ENCODE measurements at places on chromosomes 7 and 10. TPM values are rescaled to one million over a fixed set of nuclear protein-coding genes. Genes with fewer than 3 reads are reported as not detected.
A peak's percentile ranks its signal among the peaks of the same experiment; 100 is the strongest.

DNA sequence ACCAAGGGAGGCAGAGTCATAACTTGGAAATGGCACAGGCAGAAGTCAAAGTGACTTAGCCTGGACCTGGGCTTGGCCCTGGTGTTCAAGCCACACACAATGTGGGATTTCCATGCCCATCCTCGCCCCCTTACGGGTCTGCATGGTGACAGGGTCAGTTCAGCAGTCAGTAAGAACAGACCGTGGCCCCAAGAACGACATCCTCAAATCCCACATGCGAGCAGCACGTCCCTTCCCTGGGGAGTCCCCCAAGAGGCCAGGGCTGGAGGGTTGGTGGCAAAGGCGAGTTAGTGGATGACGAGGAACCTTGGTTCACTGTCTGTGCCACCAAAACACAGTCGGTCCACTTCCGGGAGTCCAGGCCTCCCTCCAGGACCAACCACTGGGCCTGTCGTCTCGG is 93.3 kb upstream of the MGMT start:
- H3K36me3 ChIP-seq, result no peaks in the 10 kb centered on the region
- no peaks in the 10 kb centered on the region for H3K4me1 ChIP-seq
- DNase-seq, result no peak
- H3K4me3 ChIP-seq, result no peak overlapping the region
- no peaks in the 10 kb centered on the region for H3K27me3 ChIP-seq

GRCh38 chr7:21089653-21090052 is 303.0 kb upstream of the SP8 start:
- no peak overlapping the region for H3K27ac ChIP-seq
- H3K36me3 ChIP-seq, result no peaks in the 10 kb centered on the region
- no peak overlapping the region for H3K4me3 ChIP-seq
- no peaks in the 10 kb centered on the region for H3K27me3 ChIP-seq

DNA sequence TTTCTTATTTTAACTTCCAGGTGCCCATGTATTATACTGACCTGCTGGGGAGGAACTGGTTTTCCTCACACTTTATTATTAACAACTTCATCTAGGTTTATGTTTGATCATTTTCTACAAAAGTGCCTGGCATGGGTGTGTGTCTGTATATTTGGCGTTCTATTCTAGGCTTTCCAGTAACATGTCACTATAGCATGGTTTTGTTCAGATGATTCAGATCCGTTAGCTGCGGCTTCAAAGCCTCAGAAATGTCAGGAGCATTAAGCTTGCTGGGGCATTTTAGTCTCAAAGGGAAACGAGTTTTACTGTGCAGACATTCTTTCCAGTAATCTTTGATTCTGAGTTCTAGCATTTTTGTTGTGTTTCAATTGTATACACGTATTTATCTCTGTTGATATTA is 2.3 kb downstream of the INPP5A start:
- no peaks in the 10 kb centered on the region for H3K27me3 ChIP-seq
- no peak overlapping the region for H3K4me3 ChIP-seq
- no peaks in the 10 kb centered on the region for H3K36me3 ChIP-seq
- H3K27ac ChIP-seq, result no peak overlapping the region
- DNase-seq, result no peak

GRCh38 chr7:97971120-97971989 is 18.6 kb downstream of the OCM2 start:
- peaks cover 4% of the 10 kb centered on the region for H3K4me1 ChIP-seq
- peak overlapping the region; percentile 90 for H3K4me3 ChIP-seq
- peak; percentile 34 for DNase-seq

GRCh38 chr7:125396466-125397151 is 467.0 kb upstream of the POT1 start:
- no peak overlapping the region for H3K4me3 ChIP-seq
- DNase-seq, result no peak
- no peaks in the 10 kb centered on the region for H3K27me3 ChIP-seq
- no peaks in the 10 kb centered on the region for H3K4me1 ChIP-seq

DNA sequence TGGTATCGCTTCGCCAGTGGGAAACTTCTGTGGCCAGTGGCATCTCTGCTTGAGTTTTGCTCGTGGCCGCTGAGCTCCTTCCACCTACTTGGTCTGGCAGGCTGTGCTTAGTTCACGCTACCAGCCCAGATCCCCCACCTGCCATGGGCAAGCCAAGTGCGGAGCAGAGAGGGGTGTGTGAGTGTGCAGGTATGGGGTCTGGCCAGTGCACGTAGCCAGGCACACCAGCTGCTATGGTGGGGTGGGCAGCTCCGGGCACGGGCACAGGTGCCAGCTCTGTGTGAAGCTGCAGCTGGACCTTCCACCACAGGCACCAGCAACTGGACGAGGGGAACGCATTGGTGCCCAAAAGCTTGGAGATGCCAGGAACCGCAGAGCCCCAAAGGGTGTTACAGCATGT is 56.5 kb downstream of the ZNF777 start:
- H3K27me3 ChIP-seq, result no peaks in the 10 kb centered on the region
- H3K36me3 ChIP-seq, result no peaks in the 10 kb centered on the region
- no peak overlapping the region for H3K4me3 ChIP-seq
- H3K4me1 ChIP-seq, result no peaks in the 10 kb centered on the region
- H3K27ac ChIP-seq, result no peak overlapping the region

GRCh38 chr10:13349463-13350274 is 1.6 kb upstream of the SEPHS1 start:
- H3K4me1 ChIP-seq, result peaks cover 32% of the 10 kb centered on the region
- peak overlapping the region; percentile 81 for H3K4me3 ChIP-seq
- peak overlapping the region; percentile 93 for H3K27ac ChIP-seq
- no peaks in the 10 kb centered on the region for H3K36me3 ChIP-seq

GRCh38 chr7:35691827-35692307 is 3.1 kb downstream of the HERPUD2 start:
- no peak overlapping the region for H3K4me3 ChIP-seq
- no peak for DNase-seq
- H3K36me3 ChIP-seq, result no peaks in the 10 kb centered on the region
- no peak overlapping the region for H3K27ac ChIP-seq
- H3K27me3 ChIP-seq, result no peaks in the 10 kb centered on the region
- H3K4me1 ChIP-seq, result peaks cover 55% of the 10 kb centered on the region

DNA sequence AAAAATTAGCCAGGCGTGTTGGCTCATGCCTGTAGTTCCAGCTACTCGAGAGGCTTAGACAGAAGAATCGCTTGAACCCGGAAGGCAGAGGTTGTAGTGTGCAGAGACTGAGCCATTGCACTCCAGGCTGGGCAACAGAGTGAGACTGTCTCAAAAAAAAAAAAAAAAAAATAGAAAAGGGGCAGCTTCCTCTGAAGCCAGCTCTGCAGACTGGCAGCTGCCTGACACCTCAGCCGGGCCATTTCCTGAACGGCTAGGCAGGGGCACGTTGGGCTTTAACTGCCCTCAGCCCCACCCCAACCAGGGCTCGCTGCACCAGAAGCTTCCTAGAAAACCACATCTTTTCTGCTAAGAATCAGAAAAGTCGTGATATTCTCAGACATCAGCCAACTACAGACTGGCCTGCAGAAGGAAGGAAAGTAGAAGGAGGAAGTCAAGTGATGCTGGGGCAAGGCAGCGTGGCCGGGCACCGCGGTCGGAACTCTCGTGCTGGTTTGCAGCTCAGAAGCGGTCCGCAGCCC is 38.0 kb downstream of the PRKAG2 start:
- no peak for DNase-seq
- H3K27ac ChIP-seq, result no peak overlapping the region
- H3K36me3 ChIP-seq, result no peaks in the 10 kb centered on the region
- no peak overlapping the region for H3K4me3 ChIP-seq

GRCh38 chr7:65953001-65953720 is 28.9 kb downstream of the GUSB start:
- H3K4me1 ChIP-seq, result peaks cover 9% of the 10 kb centered on the region
- peak overlapping the region; percentile 85 for H3K27ac ChIP-seq
- no peak overlapping the region for H3K4me3 ChIP-seq
- H3K27me3 ChIP-seq, result no peaks in the 10 kb centered on the region
- H3K36me3 ChIP-seq, result no peaks in the 10 kb centered on the region

DNA sequence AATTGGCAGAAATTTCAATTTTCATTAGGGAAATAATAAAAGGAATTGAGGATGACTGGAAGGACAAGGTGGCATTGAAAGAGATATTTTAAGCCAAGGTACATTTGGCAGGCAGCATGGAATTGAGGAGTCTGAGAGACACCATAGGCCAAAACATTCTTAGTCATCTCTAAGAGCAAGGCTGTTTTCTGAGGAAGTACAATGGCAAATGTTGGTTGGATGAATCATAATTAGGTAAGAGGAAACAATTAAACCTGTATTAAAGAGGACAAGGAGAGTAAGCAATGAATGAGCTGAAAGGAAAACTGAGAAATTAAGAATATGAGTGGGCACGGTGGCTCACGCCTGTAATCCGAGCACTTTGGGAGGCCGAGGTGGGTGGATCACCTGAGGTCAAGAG is 86.3 kb downstream of the MRPL32 start:
- no peaks in the 10 kb centered on the region for H3K27me3 ChIP-seq
- H3K27ac ChIP-seq, result no peak overlapping the region
- no peak for DNase-seq

DNA sequence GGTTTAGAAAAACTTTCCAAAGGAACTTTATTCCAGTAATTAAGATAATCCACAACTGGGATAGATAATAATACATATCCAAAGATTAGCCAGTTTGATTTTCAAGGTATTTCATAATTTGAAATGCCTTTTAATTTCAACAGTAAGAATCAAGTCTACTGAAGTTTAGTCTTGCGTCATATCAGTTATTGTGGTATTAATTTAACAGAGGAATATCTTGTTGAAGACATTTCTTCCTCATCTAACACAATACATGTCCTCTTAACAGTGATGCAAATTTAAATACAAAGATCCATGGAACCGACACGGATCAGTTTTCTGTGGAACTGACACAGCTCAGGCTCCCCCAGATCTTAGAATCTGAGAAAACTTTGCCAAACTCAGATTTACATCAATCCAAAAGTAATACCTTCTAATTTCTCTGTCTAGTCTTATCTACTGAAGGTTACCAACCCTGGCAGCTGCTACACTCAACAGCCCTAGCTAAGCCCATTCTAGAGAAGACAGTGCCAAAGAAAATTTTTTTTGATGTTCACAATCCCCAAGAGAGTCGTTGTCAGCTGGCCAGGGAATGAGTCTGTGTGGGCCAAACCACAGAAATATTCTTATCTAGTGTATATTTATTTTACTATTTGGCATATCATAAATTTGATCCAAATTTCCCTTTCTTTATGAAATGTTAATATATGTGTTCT is 365.2 kb upstream of the MEOX2 start:
- H3K27ac ChIP-seq, result no peak overlapping the region
- H3K27me3 ChIP-seq, result no peaks in the 10 kb centered on the region
- no peaks in the 10 kb centered on the region for H3K36me3 ChIP-seq
- no peaks in the 10 kb centered on the region for H3K4me1 ChIP-seq
- H3K4me3 ChIP-seq, result no peak overlapping the region

DNA sequence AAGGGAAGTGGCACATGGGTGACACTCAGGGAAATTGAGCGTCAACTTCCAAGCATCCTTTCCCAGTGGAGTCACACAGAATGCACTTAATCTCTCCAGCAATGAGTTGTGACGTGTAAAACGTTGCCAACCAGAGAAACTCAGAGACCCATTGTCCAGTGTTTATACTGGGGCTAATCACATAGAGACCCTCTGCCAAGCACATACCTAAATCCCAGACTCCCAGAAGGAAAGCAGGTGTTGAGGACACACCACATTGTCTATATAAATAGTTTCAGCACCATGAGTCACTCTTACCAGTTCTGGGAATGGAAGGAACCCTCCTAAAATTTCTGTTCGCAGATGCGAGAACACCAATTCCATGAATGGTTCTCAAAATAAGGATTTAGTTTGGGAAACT is 76.4 kb upstream of the BET1 start:
- no peaks in the 10 kb centered on the region for H3K4me1 ChIP-seq
- H3K36me3 ChIP-seq, result no peaks in the 10 kb centered on the region
- no peak overlapping the region for H3K4me3 ChIP-seq
- no peak for DNase-seq
- no peaks in the 10 kb centered on the region for H3K27me3 ChIP-seq
- no peak overlapping the region for H3K27ac ChIP-seq

- no peak overlapping the region for H3K4me3 ChIP-seq
- DNase-seq, result no peak
- peaks cover 6% of the 10 kb centered on the region for H3K36me3 ChIP-seq
- no peaks in the 10 kb centered on the region for H3K27me3 ChIP-seq
- no peaks in the 10 kb centered on the region for H3K4me1 ChIP-seq
Observed at GRCh38 chr10:13743101-13743693, 156.4 kb downstream of the PRPF18 start.

DNA sequence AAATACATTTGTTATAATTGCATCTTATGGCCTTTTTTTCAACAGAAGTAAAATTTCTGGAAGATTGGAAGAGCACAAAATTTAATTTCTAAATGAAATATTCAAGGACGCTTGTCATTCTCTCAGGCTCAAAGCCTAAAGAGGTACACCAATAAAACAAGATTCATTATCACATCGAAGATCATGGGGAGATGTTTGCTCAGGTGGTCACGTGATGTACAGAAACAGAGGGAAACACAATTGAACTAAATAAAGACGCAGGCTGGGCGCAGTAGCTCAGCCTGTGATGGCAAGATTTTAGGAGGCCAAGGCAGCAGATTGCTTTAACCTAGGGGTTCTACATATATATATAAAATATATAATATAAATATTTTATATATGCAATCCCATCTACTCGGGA is 37.3 kb upstream of the TMEM254 start:
- no peaks in the 10 kb centered on the region for H3K36me3 ChIP-seq
- no peaks in the 10 kb centered on the region for H3K4me1 ChIP-seq
- H3K27me3 ChIP-seq, result no peaks in the 10 kb centered on the region
- DNase-seq, result no peak
- H3K4me3 ChIP-seq, result no peak overlapping the region

DNA sequence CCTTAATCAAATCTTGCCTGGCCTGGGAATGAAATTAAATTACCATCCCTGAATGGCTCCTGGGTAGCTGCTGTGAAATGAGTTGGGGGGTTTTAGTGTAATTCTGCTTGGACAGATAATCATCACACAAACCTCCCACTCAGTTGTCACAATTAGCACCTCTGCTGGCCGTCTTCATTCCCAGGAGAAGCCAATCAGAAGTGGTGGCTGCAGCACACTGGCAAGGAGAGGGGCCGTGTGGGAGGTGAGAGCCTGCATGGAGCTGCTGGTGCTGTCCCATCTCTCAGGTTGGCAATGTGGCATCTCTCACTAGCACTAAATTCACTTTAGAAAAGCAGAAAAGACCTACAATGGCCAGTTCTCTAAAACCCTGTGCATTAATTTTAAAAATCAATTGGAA is 92.5 kb downstream of the NT5C2 start:
- H3K36me3 ChIP-seq, result peaks cover 60% of the 10 kb centered on the region
- no peaks in the 10 kb centered on the region for H3K27me3 ChIP-seq
- H3K27ac ChIP-seq, result no peak overlapping the region

The CAMK2G gene
- 18.3 TPM for total RNA-seq

The MYL7 gene
- total RNA-seq, result not detected

The KCNMA1 gene
- total RNA-seq, result 9.7 TPM

The HYAL4 gene
- total RNA-seq, result not detected

The MORN4 gene
- 0.42 TPM for total RNA-seq

The PON3 gene
- total RNA-seq, result 256 TPM
